Spinal cord (tissue), 10 donors: ENCODE measurements at places on chromosomes 5 and 9.
A peak's percentile ranks its signal among the peaks of the same experiment; 100 is the strongest.

DNA sequence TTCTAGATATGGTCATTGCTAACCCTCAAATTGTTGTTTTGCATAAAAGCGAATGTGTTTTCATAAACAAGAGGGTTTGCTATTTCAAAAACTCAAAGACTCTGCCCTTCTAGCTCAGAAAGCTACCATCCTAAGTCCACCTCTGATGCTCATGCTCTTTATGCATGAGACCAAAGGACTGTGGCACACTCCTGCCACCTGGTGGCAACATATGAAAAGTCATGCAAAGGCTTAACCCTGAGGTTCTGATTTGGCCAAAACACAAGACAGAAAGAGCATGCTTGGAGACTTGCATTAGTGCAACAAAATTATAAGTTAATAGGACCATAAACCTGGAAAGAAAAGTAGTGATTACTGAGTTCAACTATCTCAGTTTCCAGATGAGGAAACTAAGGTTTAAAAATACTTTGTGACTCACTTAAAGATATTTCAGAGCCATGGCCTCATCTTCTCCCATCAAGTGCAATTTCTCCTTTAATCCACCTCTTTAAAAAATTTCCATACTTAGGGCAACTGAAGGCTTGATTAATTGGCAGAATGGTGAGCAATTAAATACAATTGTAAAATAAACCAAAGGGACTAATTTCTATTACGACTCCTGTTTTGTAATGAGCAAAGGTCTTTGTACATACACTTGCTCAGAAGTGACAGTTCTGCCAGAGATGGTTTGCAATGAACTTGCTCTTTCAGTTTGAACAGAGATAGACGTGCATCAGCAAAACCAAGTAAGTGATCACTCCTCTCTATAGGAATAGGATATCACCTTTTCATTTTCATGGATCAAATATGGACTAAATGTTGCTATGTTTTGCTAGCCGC, 110.7 kb upstream of the RAD23B start:
- DNase-seq, result peak; percentile 97

- DNase-seq, result no peak
Measured at GRCh38 chr5:33465120-33465519, 24.4 kb downstream of the TARS1 start.

DNA sequence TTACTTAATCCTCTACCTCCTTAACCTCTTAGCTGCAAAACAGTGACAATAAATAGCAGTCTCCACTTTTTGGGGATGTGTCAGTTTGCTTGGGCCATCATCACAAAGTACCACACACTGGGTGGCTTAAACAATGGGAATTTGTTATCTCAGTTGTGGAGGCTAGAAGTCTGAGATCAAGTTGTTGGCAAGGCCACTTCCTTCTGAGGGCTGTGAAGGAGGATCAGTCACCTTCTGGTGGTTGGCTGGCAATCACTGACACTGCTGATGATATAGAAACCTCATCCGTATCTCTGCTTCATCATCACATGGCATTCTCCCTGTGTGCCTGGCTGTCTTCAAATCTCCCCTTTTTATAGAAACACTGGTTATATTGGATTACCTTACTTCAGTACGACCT, 187.1 kb upstream of the TBC1D2 start:
- no peak for DNase-seq

DNA sequence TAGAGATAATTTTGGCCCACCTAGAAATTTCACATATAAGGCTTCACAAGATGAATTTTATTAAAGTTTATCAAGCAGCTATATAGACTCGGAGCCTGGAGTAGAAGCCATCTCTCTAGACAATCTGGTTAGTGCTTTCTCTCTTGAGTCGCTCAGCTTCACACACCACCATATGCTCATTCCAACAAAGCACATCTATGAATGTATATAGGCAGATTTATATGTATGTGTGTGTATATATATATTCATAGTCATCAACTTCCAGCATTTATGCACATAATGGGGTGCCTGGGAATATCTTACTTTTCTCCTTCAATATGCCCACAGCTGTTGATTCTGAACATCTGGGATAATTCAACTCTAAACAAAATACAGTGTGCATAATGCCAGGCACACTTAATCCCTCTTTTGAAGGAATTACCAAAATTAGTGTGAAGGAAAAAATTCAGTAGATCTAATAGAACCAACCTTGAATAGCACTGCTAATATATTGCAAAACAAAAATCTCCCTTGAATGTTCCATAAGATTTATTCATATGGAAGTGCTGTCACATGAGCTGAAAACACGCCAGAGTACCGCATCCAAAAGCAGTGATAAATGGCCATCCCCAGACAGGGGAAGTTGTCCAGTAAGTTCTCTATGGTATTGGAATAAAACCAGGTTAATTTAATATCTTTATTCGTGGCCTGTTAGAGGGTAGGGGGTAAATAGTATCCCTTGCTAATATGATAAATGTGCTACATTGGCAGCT, 56.0 kb upstream of the MOCS2 start:
- DNase-seq, result no peak

DNA sequence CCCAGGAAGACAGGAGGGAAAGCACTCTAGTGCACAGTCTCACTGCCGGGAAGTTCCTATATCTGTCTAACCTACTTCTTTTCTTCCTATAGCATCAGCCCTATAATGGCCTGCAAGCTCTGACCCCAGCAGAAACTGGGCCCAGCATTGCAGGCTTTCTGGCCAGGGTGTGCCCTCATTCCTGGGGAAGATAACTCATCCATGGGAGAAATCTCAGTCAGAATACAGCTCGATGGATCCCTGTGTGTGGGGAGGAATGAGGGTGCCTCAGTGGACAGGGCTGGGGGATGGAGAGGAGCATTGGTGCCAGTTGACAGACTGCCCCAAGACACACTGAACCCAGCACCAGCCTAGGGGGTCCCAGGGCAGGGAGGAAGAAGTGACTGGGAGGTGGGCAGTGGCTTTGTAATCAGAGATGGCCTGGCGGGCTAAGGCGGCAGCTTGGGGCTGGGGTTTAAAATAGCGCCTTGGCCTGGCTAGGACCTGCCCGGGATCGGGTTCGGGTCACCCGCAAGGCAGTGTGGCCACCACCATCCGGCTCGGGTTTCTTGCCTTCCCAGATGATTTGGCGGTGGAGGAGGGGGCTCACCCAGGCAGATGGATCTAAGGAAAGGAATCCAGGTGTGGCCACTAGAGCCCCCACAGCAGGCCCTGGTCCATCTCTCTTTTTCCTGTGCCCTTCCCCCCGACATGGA, 7.6 kb upstream of the CXXC5 start:
- DNase-seq, result no peak

- peak; percentile 57 for DNase-seq
Measured at GRCh38 chr5:168740092-168740800, 161.1 kb upstream of the PANK3 start.

- no peak for DNase-seq
Measured at GRCh38 chr9:137270929-137271695, 6.4 kb upstream of the TOR4A start.

DNA sequence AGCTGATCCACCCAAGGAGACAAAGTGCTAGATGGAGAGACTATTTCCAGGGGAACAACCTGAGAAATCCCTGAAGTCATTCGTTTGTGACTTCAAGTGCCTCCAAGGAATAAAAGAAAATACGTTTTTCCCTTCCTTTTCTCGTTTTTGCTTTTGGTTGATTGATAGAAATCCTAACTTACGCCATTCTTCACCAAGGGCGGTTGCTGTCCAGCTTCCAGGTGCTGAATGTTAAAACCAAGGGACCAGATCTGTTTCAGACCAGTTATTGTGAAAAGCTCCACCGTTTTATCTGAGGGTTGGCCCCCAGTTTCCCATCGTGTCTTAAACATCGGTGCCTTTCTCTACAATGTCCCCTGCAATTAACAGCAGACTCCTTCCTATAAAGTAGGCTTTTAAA, 600.7 kb upstream of the SGCD start:
- DNase-seq, result no peak

DNA sequence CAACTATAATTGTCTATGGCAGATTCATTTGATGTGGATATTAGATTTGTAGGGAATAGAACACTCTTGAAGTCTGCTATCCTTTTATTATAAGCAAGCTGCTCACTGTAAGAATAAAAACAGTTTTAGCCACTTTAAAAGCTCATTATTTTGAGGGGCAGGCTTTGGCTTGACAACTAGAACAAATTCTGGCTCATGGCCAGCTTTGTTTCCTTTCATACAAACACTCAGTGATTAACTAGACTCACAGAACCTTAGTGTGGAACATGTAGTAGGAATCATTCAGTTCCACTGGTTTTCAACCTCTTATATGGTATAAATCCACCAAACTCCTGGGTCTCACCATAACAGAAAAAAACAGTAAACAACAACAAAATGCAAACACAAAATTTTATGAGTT, 27.4 kb upstream of the CEP120 start:
- DNase-seq, result peak; percentile 5

- DNase-seq, result no peak
Measured at GRCh38 chr9:85258236-85258635, 483.5 kb downstream of the AGTPBP1 start.

DNA sequence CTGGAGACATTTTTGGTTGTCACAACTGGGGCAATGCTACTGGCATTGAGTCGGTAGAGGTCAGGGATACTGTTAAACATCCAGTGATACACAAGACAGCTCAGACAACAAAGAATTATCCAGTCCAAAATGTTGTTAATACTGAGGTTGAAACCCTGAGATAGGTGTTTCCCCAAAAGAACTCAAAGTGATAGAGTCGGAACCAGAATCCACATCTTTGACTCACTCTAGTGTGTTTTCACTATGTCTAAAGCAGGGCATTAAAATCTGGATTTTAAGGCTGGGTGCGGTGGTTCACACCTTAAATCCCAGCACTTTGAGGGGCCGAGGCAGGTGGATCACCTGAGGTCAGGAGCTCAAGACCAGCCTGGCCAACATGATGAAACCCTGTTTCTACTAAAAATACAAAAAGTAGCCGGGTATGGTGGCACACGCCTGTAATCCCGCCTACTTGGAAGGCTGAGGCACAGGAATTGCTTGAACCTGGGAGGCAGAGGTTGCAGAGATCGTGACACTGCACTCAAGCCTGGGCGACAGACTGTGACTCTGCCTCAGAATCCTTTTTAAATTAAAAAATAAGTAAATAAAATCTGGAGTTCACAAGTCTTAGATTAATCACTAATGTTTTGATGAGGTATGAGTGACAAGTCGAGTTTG, 17.0 kb downstream of the SLC31A1 start:
- DNase-seq, result no peak

GRCh38 chr5:122723606-122724352, 51.1 kb upstream of the SNX2 start:
- no peak for DNase-seq

DNA sequence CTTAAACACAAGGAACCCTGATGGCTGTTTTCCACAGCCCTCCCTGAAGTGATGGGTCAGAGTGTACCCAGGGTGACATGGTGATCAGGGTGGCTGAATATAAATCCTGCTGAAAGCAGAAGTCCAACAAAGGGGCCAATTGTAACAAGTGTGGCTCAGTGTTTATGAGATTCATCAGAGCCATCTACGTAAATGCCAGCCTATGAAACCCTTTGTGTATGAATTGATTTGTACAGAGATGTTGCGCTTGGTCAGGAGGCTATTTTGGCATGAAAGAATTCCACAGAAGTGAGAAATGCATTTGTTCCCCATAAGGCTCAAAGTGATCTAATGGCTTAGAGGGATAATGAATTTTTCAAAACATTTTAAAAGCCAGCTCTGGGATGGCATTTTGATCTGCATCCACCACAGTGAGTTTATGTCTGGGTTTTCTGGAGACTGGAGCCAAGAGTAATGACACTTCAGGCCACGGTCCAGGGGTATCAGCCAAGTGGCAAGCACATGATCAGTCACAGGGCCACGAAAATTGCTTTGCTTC, 12.4 kb downstream of the PRUNE2 start:
- DNase-seq, result no peak

DNA sequence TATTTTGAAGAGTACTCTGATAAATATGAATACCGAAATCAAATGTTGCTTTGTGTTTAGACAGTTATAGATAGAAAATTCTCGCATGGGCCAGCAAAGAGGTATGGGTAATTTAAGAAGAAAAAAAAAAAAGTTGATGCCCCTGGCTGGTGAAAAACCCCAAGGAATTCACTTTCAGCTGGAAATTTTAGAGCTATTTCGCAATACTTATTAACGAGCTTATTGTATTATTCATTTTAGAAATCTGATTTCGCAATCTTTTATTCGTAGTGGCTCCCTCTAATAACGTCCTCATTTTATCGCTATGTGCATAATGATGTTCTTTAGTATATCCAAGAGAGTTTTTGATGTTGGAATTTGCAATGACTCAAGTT, 18.5 kb upstream of the FER start:
- no peak for DNase-seq

- no peak for DNase-seq
Measured at GRCh38 chr9:85716031-85716877, 25.5 kb downstream of the AGTPBP1 start.

DNA sequence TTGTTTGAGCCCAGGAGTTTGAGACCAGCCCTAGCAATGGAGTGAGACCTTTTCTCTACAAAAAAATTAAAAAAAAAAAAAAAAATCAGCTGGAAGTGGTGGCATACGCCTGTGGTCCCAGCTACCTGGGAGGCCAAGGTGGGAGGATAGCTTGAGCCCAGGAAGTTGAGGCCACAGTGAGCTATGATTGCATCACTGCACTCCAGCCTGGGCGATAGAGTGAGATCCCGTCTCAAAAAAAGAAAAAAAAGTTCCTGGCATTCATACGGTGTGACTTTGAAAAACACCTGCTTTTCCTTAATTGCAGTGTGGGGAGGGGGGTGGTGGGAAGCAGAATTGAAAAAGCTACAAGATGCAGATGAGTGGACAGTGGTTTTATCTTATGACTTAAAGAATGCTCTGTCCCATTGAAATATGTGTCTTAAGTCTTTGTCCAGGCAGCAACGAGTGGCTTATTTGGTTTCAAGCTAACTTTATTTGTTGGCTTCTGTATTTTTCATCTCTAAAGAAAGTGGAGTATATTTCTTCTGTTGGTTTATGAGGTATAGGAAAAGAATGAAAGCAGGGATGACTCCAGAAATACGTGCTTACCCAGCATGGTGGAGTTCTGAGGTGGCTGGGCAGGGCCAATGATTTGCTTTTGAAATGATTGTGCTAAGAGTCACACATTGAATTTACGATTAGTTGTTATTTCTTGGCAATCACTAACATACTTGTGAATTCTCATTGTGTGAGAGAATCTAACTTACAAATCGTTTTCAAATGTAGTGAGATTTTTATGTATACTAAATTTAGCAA, 27.8 kb downstream of the ROPN1L start:
- no peak for DNase-seq

DNA sequence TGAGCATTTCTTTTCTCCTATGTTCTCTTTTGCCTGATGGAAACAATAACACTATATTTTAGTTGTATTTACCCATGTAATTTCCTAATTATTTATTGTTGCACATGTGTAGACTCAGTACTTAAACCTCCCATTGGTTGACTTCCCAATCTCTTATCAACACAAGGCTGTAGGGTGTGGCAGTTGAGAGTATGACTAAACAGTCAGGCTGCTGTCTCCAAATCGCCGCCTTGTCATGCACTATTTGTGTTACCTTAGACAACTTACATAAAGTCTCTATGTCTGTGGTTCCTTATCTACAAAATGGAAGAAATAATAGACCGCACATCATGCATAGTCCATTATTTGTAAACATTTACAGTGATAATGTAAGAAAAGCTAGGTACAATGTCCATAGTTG, 68.9 kb upstream of the EFNA5 start:
- no peak for DNase-seq
